ENCODE measurements at places on chromosomes 7 and 10. TPM values are rescaled to one million over a fixed set of nuclear protein-coding genes. Genes with fewer than 3 reads are reported as not detected.

PAX2 gene
- 39.7 TPM for total RNA-seq

- no peak for DNase-seq
These were observed 432.7 kb downstream of the DPP6 start for GRCh38 chr7:154484943-154485342.

RNLS gene
- 11.3 TPM for total RNA-seq

DNA sequence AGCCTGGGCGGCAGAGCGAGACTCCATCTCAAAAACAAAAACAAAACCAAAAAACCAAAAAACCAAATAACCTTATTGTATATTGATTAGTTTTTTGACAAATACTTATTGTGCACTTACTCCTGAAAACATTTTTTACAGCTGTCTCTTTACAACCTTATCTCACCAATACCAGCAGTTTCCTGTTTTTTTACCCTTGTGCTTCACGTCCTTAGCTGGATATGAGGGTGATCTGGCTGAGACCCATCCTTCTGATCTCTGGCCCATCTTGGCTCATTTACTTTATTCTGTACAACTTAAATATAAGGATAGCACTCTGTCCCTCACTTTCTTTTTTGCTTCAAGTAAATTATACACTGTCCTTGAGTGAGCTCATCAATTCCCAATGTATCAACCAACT is 104.6 kb upstream of the DNAJB12 start:
- no peak for DNase-seq

GRCh38 chr7:91089382-91089963 is 174.8 kb upstream of the FZD1 start:
- DNase-seq: no peak

DNA sequence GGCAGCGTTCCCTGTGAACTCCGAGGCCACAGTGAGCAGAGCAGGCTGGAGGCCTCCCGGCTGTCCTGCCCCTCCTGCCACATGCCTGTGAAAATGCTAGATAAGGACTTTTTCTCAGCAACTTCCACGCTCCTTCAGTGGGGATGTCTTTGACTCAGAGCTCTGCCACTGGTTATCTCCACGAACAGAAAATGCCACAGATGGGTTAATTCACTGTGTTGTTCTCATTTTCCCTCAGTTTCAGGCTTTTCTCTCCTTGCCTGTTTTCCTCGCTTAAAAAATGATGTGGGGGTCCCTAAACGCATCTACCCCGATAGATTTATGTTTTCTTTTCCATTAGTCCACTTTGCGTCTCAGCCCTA is 51.3 kb downstream of the IKZF1 start:
- DNase-seq: no peak

DPYSL4 gene
- not detected for total RNA-seq

DNA sequence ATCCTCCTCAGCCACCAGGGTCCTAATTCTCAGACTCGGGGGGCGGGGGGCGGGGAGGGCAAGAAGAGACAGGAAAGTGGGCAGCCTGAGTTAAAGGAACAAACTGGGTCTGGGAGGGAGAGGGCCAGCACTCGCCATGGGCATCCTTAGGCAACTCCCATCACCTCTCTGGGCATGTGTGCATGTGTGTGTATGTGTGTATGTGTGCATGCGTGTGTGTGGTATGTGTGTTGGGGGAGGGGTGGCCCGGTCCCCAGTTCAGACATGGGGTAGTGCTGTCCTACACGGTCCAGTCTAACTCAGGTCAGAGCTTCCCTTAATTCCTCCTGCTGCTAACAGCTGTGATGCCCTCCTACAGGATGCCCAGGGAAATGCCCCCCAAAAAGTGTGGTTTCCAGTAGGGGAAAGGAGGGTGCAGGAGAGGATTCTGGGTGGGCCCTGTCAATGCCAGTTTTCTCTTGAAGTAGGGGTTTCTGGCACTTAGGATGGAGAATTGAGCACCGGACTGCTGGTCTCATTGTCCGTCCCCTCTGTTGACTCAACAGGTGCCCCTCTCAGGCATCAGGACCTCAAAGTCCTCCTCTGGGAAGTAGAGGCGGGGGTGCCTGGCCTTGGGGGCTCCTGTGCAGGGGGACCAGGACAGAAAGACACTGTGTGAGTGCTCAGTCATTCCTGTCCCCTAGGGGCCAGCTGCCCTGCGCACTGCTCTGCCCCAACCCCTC is 15.1 kb upstream of the ZMIZ1 start:
- DNase-seq: no peak

GRCh38 chr10:81865581-81865980 is 9.4 kb upstream of the NRG3 start:
- no peak for DNase-seq

Data from uterus (tissue), 4 donors.